ENCODE measurements at places on chromosomes 3 and 15.
A peak's percentile ranks its signal among the peaks of the same experiment; 100 is the strongest.

DNA sequence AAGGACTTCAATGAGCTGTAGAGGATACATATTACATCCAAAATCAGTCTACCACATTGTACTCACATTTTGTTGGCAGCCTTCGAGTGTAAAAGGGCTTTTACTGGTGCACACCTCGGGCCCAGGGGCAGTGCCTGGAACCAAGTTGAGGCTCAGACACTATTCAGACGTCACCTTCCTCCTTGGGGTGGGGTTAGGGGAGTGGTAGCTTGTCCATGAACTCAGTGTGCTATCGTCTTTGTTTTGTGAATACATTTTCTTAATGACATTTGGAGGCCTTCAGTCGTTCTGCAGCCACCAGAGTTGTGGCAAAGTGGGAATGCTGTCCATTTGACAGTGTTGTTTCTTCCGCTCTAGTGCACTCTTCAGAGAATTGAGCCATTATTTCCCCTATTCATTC, 114.2 kb downstream of the PGPEP1L start:
- DNase-seq = no peak

DNA sequence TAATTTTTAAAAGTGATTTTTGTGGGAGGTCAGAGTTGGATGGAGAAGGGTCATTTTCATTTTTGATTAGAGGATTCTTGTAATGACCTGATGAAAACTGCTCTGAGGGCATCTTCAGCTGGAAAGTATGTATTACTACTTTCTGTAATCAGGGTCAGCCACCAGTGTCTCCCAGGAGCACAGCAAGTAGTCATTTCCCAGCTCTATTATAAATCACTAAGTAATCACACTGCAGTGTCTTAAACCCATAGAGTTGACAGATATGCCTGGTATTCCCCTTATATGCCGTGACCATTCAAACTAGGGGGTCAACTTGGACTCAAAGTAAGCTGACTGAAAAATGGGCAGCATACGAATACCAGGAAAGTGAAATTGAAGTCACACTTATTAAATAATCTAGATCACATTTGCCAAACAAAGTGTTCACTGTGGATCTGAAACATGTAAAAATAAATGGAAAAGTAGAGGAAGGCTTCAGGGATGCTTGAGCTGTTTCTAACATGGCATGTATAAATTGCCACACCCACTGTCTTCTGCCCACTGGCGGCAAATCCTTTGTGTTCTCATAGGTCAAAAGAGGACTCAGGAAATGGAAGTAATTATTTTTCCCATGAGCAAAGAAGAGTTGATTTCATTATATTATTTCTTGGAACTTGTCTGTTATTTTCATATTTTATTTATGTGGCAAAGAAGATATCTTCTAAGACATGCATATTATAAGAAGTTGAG, 105.7 kb downstream of the MBNL1 start:
- DNase-seq = no peak

DNA sequence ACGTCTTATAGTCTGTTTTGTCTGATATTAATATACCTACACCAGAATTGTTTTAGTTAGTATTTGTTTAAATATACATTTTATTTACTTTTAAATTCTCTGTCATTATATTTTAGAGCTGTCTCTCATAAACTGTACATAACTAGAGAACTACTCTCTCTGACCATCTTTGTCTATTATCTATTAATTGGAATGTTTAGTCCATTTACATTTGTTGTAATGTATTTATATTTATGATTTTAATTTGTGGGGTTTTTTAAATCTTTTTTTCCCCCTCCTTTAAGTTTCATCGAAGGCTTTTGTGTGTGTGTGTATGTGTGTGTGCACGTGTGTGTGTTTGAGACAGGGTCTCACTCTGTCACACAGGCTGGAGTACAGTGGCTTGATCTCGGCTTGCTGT, 47.1 kb downstream of the ITPR1 start:
- DNase-seq = no peak

GRCh38 chr15:38518084-38518483, 46.5 kb downstream of the RASGRP1 start:
- DNase-seq = no peak

DNA sequence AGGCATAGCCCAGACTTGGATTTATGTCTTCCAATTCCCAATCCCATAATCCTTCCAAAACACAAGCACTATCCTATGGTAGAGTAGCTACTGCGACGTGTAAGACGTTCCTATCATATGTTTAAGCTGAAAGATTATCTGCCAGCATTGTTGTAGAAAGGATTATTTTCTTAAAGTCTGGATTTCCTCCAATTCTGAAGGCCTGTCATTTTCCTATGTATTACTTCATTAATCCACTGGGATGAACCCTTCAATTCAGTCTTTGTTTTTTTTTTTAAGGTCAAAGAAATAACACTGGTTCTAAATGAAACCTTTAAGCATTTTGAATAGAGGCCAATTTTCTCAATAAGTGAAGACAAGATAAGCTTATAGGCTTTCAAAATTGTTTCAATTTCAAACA, 289.0 kb downstream of the SLC9A9 start:
- no peak for DNase-seq

DNA sequence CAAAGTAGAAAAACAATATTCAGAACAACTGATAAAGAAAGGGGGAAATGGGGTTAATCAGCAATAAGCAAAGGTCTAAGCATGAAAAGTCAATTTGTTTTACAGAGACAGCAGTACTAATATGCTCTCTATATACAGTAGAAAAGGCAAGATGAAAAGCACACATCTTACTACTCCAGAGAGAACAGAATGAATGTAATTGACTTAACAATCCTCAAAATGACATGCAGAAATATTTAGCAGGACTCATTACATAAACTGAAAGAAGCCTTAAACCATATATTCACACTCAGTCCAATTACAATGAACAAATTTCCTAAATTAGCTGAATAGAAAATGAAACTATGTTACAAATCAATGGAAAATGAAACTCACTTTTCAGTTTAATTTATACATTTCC, 319.8 kb downstream of the SUCLG2 start:
- no peak for DNase-seq

DNA sequence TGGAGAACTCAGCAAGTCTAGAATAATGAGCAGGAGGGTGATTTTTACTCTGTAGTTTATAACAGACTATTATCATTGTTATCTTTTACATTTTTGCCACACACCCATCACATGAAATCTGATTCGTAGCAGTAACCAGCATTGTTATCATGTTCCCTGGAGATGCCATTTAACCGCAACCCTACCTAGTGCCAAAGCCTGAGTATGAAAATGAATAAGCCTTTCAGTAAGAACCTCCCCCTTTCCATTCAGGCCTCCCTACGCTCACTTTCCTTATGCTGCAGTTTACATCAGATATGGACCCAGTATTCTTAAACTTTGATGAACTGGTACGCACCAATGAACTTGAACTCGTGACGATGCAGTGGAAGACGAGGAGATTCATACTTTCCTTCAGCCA, 158.7 kb upstream of the SPRED1 start:
- no peak for DNase-seq

- no peak for DNase-seq
Measured at GRCh38 chr15:80012060-80012726, 41.2 kb upstream of the BCL2A1 start.

- DNase-seq = peak; percentile 83
Measured at GRCh38 chr3:68972358-68972979, 40.1 kb upstream of the TAFA4 start.

DNA sequence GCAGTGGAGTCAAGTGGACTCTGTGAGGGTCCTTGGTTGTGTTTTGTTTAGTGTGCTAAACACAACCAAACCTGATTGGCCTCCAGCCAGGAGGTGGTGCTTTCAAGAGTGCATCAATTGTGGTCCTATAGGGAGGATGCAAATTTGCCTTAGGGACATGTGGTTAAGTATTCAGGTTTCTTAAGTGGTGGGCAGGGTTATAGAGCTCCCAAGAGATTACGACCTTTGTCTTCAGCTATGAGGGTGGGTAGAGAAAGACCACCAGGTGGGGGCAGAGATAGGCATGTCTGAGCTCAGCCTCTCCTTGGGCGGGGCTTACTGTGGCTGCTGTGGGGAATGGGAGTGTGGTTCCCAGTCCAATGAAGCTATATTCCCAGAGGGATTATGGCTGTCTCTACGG, 186.6 kb downstream of the SQOR start:
- no peak for DNase-seq

All from glutamatergic neuron (in vitro differentiated cells).